Stimulated activated CD4-positive, alpha-beta T cell treated with anti-CD3 and anti-CD28 coated beads, Interleukin-12 subunit alpha, Interleukin-12 subunit beta, amount 100 ng/mL, for 24 hours (primary cell): ENCODE measurements at places on chromosomes 7 and 10.

DNA sequence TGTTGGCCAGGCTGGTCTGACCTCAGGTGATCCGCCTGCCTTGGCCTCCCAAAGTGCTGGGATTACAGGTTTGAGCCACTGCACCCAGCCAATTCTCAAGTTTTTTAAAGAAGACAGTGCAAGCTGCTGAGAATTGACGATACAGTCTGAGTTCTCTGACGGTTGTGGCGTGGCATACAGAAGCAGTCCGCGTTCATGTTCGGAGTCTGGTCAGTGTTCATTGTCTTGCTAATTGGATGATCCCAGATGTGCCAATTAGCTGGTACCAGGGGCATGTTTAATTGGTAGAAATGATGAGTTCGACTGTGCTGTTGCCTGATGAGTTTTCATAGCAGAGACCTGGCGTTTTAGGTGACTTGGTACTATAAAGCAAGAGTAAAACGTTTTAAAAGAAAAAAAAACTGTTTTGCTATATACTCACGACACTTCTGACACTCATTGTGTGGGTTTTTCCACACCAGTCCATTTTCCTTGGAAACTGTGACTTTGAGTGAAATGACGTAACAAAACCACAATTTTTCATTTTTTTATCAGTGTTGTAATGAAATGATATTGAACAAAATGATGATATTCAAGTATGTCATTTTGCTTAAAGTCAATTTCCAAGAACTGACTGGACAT lies 32.3 kb downstream of the CAMK1D start:
- no peak for DNase-seq

DNA sequence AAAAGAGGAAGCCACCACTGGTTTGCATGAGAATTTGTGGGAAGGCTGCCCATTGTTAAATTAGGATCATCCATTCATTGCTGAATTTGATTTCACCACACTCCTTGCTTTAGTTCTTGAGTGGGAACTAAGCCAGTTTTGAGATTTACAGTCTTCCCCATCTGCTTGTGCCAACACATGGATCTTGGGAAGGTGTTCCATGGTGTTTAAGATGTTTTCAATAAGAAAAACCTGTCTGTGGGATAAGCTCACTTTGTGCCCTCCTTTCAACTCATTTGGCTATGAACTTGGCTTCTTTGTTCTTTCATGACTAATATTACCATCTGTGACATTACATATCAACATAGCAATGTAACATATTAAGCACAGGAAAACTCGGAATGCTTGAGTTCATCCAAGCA lies 73.2 kb downstream of the INHBA start:
- no peak for DNase-seq

DNA sequence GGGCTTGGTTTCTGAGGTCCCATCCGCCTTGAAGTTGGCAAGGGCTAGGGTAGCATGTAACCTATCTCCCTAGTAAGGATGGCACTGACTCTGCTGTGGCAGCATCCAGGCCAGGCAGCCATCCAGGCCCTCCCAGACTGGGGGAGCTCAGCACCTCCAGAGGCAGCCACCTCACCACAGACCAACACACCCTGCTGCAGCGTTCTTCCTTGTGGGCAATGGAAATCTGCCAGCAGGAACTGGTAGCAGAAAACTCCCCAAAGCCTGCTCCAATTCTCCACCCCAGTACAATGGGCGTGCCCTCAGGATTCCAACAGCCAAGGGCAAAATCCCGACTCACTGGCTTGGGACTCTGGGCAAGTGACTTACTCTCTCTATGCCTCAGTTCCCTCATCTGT lies 27.5 kb downstream of the DLG5 start:
- DNase-seq: no peak

DNA sequence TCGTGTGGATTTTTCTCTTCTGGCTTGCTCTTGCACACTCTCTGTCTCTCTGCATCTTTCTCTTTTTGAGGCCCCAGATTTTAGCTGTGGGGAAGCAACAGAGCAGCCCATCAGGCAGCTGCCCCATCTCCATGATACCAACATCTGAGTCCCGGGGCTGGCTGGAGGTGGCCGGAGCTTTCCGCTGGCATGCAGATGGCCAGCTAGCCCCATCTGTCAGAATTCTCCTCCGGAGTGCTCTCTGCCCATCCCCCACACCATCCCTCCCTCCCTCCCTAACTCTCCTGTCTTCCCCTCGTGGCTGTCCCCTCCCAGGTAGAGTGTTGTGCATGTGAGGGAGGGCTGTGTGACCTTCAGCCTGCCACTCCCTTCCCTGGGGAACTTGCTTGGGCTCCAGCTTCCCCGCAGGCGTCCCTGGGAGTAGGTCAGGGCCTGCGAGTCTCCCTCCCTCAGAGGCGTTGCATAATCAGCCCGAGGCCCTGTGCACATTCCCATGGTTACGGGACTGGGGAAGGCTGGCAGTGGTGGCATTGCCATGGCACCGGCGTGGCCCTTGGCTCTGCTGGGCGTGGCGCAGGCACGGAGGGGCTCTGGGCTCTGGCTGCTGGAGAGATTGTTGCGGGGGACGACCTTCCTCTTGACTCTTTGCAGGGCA lies 24.7 kb downstream of the GHRHR start:
- DNase-seq: no peak

DNA sequence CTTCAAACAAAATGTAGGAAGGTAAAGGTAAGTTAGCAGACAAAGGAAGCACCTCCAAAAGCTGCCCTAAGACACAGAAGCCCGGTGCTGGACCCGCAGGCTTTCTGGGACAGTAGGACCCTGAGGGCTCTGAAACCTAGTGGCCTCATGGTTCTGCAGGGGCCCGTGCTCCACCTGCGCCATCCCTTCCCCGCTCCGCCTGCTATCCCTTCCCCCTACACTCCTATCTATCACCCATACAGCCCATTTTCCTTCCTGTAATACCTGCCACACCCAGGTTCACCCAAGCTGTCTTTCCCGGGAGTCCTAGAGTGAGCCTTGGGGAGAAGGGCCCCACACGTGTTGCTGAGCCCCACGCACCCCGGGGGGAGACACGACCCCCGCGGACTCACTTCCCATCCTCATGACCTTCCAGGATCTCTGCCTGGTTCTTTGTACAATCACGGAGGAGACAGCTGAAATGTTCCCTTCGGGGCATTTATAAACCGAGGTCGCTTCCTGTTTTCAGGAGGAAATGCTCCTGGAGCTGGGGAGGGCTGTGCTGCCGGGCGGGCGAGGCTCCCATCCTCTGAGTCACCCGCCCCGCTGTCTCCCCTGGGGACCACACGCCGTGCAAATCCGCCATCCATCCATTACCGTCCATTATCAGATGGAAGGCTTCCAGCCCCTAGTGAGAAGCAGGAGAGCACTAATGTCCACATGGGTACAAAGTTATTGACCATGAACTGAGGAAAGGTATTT lies 251.7 kb upstream of the PITRM1 start:
- DNase-seq: no peak

- no peak for DNase-seq
Measured at GRCh38 chr10:58918887-58919286, 257.6 kb upstream of the PHYHIPL start.

GRCh38 chr7:39616138-39616537 lies 7.2 kb upstream of the RALA start:
- no peak for DNase-seq

- DNase-seq: no peak
Measured at GRCh38 chr7:99784007-99784406, at the start of gene CYP3A4. TSS of gene CYP3A4 (minus strand) at chr7:99784184. CDS start at chr7:99784081, 103 bp downstream.

- DNase-seq: no peak
Measured at GRCh38 chr7:81036057-81036456, 117.2 kb upstream of the SEMA3C start.

- DNase-seq: no peak
Measured at GRCh38 chr7:45066409-45066808, 22.4 kb downstream of the NACAD start.

DNA sequence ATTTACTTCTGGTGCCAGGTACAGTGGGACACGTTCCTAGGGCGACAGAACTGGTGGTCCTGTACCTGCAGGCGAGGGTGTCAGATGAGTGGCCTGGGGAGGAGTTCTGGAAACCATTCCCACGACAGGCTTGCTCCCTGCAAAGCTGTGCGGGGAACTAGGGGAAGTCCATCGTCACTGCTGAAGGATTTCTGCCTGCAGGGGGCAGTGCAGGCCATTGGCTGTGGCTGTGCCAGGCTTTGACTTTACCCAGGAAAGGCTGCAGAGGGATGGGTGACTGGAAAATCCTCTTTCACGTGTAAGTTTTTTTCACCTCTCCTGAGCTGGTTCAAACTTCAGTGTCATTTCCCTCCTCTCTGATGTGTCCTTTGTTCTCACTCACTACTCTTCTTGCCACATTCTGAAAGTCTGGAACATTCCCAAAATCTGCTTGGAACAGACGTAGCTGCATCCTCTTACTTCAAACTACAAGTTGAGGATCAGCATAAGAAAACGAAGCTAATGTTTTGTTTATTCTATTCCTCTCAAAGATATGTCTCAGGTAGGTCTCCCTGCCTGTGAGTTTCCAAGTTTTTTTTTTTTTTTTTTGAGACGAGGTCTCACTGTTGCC lies 126.5 kb downstream of the SH2D4B start:
- DNase-seq: peak; percentile 62

DNA sequence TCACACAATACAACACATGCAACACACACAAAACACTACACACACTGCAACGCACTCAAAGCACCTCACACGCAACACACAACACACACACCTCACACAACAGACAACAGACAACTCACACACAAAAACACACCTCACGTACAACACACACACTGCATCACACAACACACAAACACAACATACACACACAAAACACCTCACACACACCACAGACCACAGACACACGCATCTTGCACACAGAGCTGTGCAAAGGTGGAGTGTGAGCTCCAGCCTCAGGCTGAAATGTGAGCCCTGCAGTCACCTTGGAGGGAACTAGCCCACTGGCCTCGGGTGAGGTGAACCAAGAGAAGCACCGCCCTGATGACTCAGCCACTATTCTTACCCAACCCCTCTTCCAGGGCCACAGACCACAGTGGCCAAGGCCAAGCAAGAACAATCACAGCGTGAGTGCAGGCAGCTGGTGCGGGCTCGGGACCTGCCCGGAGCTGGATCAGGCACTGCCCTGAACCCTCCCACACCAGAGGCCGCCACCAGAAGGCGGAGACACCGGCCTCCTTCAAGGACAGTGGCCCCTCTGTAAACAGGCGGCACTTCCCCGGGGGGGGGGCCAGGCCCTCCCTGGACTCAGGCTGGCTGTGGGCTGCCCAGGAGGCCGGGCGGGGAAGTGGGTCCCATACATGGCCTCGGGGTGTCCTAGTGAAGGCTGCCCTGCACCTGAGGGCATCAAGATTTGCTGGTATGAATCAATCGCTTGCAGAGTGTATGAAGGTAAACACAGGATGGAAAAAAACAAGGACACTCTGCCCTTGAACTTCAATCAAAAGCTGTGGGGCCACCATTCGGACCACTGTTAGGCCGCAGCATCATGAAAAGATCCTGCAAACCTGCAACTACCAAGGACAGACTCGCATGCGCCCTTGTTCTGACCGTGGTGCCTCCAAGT lies 106.7 kb downstream of the TNS3 start:
- DNase-seq: no peak

GRCh38 chr10:73841526-73842285 lies 30.3 kb upstream of the NDST2 start:
- DNase-seq: no peak

GRCh38 chr10:17062009-17062408 lies 67.6 kb downstream of the CUBN start:
- DNase-seq: no peak

DNA sequence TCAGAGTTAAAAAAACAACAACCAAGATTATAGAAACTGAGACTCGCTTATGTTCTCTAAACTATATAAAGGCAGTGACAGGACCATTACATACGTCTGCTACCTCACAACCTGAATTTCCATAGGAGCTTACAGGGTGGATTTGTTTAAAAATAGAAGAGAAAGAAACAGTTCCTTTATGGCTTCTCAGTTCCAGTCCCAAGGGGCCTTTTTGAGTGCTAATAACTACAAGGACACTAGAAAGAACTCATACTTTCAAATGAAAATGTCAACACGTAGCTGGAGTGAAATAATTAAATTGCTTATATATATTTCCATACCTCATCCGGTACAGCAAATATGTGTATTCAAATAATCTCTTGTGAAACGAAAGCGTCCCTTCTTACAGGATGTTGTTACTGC lies 19.7 kb downstream of the TSPAN12 start:
- no peak for DNase-seq

GRCh38 chr7:73738220-73738611 lies 386 bp downstream of the ABHD11 start:
- DNase-seq: peak; percentile 66
